ENCODE measurements at places on chromosomes 13 and 19.

DNA sequence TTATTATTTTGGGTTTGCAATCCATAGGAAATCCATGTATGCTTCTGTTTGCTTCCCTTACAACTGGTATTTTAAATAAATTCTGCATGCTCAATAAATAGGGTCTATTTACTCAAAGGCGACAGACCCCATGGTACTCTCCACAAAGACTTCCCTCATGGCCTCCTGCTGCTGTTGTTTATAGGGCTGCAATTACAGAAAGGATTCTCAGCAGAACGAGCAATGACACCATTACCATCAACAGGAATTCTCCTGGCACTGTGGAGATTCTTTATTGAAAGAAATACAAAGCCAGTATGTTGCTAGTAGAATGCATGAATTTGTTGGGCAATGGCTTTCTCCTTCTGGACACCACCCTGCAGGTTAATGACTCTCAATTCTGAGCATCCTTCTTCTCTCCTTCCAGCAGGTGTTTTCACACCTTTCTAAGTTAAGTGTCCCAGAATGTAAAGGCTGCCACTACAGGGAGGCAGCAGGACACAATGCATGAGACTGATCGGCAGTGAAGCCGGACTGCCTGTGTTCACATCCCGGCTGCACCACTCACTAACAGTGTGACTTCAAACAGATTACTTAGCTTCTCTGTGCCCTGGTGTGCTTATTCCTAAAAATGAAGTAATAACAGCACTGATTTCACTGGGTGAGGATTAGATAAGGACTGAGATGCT lies 360.2 kb downstream of the DNAJC15 start:
- no peak for DNase-seq

DNA sequence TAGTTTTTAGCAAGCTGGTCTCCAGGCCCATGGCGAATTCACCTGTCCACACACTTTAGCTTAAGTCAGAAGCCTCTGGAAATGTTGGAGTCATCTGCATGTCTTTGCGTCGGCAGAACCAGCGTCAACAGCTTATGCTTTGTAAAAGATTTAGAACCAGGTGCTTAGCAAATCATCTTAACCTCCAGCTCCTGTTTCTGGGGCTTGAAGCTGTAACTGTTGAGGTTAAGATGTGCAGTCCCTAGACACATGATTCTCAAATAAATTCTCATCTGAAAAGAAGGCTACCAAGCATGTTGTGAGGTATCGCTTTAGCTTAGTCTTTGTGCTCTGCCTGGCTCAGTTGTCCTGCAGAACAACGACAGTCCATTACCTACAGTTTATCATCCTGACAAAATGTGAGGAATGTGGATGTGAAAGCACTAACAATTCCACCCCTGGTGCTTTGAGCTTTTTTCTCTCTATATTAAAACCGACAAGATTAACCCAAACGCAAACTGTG lies 4.4 kb downstream of the EFNB2 start:
- no peak for DNase-seq

GRCh38 chr13:110866491-110867170 lies 48.2 kb downstream of the ANKRD10 start:
- DNase-seq = no peak

DNA sequence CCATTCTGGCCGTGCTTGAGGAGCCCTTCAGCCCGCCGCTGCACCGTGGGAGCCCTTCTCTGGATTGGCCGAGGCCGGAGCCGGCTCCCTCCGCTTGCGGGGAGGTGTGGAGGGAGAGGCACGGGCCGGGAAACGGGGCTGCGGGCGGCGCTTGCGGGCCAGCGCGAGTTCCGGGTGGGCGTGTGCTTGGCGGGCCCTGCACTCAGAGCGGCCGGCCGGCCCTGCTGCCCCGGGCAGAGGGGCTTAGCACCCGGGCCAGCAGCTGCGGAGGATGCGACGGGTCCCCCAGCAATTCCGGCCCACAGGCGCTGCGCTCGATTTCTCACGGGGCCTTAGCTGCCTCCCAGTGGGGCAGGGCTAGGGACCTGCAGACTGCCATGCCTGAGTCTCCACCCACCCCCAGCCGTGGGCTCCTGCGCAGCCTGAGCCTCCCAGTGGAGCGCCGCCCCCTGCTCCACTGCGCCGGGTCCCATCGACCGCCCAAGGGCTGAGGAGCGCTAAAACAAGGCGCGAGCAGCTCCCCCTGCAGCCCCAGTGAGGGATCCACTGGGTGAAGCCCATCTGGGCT lies 76.5 kb downstream of the PCDH20 start:
- DNase-seq = no peak

DNA sequence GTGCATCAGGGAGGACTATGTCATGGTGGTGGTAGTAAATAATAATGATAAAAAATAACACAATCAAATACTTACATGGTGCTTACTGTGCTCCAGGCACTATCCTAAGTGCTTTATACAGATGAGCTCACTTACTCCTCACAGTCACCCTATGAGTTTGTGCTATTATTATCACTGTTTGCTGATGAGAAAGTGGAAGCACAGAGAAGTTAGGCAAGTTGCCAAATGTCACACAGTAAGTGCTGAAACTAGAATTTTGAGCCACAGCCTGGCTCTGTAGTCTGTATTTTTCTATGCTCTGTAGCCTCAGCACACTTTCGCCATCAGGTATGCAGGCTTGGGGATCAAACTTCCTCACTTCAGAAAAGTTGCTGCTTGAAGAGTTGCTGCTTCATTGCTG lies 46.6 kb downstream of the HTR2A start:
- DNase-seq = no peak

All from suprapubic skin (tissue), 4 donors.